ENCODE measurements at places on chromosomes 12 and 14.

- peak; percentile 70 for DNase-seq
Measured at GRCh38 chr12:66388517-66388916, 86.2 kb downstream of the HELB start.

DNA sequence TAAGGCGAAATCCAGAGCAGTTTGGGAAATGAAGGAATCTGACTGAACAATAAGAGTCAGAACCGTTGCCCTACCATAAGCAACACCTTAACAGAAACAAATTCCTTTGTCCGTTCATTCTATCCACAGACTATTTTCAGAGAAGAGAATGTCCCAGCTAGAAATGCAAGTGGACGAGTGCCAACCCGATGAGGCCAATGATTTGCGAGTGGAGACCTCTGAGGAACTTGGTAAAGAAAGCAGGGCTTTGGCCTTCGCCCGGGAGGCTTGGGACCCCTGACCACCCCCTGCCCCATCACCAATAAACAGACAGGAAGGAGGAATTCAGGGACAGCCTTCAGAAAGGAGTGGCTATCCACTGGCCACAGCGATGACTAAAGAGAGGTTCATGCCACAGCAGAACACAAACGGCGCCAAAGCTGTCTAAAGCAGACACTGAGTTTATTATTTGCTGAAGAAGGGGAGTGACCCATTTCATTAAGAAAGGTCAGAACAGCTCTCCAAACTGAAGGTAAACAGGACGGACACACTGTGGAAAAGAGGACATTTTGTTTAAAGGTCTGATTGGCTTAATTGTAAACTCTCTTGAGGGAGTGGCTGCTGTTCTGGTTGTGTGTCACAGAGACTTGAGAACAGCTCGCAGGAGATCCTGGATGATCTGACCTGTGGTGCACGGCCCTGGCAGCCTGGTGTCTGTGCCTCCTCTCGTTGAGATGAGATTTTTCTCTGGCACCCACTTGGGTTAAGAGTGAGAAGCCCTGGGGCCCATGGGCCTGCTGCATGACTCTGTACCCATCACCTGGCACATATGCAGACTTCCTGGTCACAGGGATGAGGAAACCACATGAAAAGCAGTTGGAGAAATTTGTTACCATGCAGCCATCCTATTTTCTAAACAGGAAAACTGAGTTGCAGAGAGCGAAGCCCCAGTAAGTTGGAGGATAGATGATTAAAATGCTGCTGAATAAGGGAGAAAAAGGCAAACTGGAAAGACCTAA lies 142.0 kb upstream of the PZP start:
- DNase-seq: no peak

DNA sequence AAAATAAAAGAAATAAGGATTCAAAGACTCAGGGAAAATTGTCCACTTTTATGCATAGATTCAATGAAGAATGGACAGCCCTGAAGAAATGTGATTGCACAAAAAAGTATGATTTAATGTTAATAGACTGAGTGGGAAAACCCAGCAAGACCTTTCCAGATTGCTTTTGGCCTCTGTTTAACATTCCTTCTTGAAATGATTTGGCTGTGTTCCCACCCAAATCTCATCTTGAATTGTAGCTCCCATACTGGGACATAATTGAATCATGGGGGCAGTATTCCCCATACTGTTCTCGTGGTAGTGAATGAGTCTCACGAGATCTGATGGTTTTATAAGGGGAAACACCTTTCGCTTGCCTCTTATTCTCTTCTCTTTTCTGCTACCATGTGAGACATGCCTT lies 1316.9 kb upstream of the SEL1L start:
- DNase-seq: no peak

- no peak for DNase-seq
Measured at GRCh38 chr12:31860401-31860800, 98.8 kb upstream of the RESF1 start.

DNA sequence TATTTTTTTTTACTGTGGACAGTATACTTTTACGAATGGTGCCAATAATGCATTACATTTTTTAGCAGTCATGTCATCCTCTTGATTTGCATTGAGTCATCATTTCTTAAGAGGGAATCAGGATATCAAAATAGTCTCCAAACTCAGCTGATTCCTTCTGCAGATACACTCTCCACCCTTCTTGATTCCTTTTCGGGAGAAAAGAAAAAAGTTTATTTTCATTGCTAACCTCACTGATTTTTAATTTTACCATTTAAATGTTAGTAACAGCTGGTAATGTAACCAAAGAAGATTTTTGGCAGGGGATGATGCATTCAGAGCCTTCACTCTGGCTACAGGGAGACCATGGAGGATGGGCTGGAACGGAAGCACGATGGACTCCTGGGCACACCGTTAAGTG lies 47.5 kb downstream of the MRPL42 start:
- no peak for DNase-seq
